Hepatic stellate cell (primary cell): ENCODE measurements at places on chromosomes 4 and X.

DNA sequence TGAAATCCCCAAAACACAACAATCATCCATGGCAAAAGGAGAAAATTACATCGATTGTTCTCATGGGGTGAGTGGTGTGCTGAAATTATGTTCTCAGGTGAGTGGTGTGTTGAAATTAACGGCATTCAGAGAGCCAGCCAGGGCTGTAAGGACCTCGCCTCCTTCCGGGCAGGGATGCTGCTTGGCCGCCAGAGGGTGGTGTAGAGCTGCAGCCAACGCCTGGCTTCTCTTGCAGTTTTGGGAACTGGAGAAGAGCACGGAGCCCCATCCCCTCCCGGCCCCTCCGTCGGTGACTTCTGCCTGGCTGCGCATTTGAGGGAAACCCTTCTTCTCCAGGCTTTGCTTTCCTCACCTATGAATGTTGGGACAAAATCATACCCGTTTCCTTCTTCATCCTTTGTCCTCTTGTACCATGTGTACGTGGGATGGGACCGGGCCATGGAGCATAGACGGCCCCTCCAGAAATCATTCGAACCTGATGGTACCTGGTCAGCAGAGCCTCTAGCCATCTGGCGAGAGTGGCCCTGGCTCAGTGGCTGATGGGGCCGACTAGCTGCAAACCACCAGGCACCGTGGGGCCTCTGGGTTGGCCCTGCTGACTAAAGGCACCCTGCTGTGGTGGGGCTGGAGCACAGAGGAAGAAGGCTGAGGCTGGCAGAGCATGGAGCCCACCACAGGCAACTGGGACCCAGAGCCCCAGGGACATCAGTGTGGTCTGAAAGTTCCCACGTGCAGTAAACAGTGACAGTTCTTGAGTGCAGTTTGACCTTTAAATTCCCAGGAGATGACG is 28.4 kb downstream of the TRMT44 start:
- peak; percentile 75 for DNase-seq

DNA sequence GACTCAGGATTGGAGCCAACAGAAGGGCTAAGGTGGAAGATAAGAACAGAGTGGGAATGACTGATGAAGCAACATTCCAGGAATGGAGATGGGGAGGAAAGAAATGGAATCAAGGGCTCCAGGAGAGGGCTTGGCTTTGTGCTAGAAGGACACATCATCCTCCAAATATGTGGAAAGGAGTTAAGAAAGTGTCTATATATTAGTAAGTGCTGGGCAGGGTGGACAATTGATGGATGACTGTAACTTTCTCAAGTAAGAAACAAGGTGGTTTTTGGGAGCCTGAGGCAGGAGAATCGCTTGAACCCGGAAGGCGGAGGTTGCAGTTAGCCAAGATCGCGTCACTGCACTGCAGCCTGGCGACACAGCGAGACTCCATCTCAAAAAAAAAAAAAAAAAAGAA is 71.6 kb upstream of the NFKB1 start:
- DNase-seq, result peak; percentile 31

- no peak for DNase-seq
These were observed 26.6 kb upstream of the C4orf50 start for GRCh38 chr4:6044805-6045204.

DNA sequence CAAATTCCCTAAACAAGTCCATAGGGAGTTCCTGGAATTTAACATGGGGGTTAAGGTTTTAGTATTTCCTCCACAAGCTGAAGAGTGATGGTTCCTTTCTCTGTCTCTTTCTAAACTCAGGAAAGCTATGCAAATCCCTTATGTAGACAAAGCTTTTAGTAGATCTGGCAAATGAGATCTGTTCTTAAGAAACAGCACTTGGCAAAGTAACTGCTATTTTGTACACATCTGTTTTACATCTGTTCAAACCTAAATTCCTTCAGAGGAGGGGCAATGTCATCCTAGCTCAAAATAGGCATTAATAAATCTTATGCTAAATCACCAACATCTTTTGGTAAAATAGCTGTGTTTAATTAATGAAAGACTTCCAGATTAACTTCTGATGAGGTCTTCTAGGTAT is 137.8 kb upstream of the TBC1D9 start:
- no peak for DNase-seq

DNA sequence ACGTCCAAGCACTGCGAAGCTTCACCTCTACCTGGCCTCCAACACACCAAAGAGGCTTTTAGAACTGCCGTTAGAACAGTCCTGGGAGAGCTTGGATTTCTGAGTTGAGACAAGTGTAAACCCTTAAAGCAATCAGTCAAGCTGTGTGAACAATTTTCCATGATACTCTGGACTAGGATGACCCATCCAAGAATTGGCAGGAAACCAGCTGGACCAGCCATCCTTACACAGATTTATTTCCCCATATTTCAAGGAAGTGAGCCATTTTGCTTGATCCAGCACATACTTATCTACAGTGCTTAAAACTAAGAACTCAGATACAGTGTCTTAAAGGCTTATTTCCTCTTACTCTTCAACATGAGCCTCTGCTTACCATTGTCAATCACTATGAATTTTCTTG is 340.7 kb upstream of the HS3ST1 start:
- no peak for DNase-seq
